NCI-H2227 treated with DMSO at 0.1 percent for 48 hours (cell line): ENCODE measurements at places on chromosomes 5 and 9.

GRCh38 chr9:78470216-78470615 lies 173.3 kb downstream of the PSAT1 start:
- DNase-seq: no peak

DNA sequence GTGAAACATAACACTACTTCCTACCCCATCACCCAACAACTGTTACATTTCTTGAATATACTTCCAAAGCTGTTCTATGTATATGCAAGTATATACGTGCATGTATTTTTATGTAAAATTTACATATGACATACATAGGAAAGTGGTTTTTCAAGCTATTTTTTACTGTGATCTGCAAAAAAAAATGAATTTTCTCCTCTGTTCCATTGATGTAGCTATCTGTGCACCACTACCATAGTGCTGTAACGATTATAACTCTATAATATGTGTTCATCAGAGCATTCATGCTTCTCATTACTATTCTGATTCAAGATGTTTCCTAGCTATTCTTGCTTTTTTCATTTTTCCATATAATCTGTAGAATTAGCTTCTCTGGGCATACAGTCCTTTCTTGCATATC lies 164.0 kb downstream of the DEPDC1B start:
- no peak for DNase-seq

DNA sequence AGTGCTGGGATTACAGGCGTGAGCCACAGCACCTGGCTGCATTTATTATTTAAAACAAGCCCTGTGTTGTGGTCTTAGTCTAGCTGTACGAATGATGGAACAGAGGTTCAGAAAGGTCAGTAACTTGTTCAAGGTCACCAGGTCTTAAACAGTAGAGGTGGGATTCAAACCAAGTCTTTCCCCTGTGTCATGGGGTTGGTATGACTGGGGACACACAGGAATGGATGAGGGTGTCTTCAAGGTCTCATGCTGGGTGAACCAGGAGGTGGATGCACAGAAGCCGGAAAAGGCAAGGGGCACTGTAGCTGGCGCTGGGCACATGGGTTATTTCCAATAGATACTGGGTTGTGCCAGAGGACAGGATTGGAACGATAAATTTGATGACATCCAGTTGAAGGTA lies 32.2 kb upstream of the TJP2 start:
- DNase-seq: no peak

DNA sequence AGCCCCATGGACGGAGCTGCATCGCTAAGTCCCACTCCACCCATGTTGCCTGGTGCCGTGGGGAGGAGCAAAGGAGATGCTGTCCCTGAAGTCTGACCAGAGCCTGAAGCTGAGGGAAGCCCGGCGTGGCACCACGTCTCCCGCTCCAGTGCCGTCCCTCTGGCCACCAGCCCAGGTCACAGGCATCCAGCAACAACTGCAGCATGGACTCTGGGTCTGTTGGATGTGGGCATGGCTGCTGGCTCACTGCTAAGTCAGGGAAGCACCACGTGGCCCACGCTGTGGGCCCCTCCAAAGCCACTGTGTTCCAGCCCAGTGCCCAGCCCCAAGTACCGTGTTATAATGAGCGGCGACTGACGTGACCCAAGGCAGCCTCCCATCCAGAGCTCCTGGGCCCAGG lies 112.6 kb downstream of the SYK start:
- DNase-seq: no peak

DNA sequence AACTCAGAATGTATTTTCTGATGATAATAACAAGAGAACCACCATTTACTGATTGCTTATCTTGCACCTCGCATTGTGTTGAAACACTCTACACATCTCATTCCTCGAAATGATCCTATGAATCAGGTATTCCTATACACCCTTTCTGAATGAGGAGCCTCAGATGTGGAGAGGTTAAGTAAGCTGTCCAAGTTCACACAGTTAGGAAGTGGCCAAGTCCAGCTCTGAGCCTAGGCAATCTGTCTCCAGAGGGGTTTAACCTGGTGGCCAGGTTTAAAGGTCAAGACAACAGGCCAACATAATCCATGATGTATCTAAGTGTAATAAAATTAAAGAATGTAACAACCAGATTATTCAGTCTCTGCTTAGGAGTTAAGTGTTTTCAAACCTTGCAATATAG lies 12.9 kb downstream of the FAM169A start:
- no peak for DNase-seq

DNA sequence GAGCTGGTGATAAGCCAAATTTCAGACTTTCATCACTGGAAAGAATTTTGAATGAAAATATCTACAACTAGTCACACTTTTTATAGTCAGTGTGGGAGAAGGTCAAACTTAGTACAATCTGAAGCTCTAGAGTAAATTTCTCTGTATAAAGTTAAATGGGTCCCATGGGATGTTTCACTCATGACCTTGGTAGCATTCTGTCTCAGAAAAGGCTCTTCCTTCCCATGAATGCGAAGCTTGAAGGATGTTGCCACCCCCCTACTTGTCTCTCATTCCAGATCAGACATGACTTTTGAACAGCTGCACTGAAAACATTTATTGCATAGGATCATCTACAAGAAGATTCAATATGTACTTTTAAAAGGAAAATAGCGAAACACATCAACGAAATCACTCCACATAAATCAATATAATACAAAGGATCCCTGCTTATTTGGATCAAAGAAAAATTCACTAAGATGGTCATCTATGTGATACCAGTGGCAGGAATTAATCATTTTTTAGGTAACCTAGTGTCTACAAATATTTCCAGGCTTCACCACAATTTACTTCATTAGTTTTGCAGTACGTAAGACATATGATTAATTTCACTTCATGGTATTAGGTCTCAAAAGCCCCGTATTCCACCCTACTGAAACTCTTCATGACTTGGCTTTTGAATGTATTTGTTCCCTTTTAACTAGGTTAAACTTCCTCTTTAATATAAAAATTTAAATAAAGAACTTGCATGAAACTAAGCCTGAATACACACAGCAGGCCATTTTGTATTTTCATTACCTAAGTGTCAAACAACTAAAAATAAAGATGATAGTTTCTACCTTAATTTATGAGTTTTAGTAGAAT lies 4.4 kb downstream of the ST8SIA4 start:
- no peak for DNase-seq

GRCh38 chr9:127309715-127310114 lies 45.1 kb downstream of the GARNL3 start:
- DNase-seq: no peak

GRCh38 chr5:79349047-79349446 lies 113.1 kb downstream of the JMY start:
- DNase-seq: no peak

- DNase-seq: no peak
These were observed 34.0 kb downstream of the BOD1 start for GRCh38 chr5:173582216-173583111.

GRCh38 chr9:96172797-96173196 lies 129.2 kb downstream of the HSD17B3 start:
- no peak for DNase-seq
